Activated T-helper 1 cell treated with anti-CD3 and anti-CD28 coated beads, Interleukin-2, amount 50 U/mL, for 16 hours (primary cell): ENCODE measurements at places on chromosomes 3 and 15.

DNA sequence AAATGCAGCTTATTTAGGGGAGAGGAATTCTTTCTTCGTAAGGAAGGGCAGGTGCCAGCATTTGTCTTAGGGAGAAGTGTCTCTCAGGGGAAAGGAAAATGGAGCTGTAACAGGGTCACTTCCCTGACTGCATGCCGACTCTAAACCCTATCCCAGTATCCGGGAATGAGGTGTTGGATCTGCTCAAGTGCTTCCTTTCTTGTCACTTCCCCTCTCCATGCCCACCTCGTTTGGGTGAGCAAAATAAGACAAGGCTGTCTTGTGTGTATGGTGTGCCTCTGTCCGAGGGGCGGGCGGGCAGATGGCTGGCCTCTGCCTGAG, 230.1 kb upstream of the TPM1 start:
- DNase-seq: no peak

- DNase-seq: no peak
Measured at GRCh38 chr3:66952357-66952756, 45.8 kb upstream of the KBTBD8 start.

- DNase-seq: no peak
Measured at GRCh38 chr3:193014902-193015301, 97.2 kb upstream of the MB21D2 start.

DNA sequence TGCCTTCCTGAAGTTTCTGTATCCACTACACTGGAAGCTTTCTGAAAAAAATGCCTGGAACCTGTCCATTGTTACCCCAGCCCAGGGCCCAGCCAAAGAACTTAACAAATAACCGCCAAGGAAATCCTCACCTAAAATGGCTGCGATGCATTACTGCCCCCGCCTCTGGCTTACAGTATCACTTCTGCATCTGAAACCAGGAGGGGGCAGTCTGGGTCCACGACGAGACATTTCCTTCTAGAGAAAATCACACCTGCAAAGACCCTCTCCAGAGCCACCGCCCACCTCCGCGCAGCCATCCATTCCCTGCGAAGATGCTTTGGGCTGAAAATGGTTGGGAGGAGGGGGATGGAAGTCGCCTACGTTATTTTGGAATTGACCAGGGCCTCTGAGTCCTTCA, 22.4 kb upstream of the CELF6 start:
- DNase-seq: no peak

- no peak for DNase-seq
Measured at GRCh38 chr3:116164039-116164438, 281.2 kb downstream of the LSAMP start.

GRCh38 chr3:63992516-63993209, 30.6 kb downstream of the PSMD6 start:
- no peak for DNase-seq

- DNase-seq: no peak
Measured at GRCh38 chr3:62131620-62132019, 241.7 kb downstream of the FEZF2 start.

DNA sequence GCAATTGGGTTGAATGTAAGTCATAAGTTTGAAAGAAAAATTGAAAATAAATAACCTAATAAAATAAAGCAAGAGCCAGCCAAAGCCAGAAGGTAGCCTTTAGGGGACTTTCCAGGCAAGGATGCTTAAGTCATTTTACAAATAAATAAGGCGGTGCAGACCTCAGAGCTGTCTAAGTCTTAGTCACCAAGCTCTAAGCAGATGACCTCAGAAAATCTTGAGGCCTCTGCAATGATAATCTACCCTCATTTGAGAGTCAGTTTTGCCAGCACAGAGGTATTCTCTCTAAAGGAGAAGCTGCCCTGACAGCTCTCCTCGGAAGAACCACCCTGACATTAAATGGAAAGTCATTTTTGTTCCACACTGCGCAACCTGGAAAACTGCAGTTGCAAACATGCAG, 113.9 kb downstream of the OXNAD1 start:
- no peak for DNase-seq

- DNase-seq: no peak
Measured at GRCh38 chr15:58699769-58700168, 49.7 kb downstream of the ADAM10 start.

DNA sequence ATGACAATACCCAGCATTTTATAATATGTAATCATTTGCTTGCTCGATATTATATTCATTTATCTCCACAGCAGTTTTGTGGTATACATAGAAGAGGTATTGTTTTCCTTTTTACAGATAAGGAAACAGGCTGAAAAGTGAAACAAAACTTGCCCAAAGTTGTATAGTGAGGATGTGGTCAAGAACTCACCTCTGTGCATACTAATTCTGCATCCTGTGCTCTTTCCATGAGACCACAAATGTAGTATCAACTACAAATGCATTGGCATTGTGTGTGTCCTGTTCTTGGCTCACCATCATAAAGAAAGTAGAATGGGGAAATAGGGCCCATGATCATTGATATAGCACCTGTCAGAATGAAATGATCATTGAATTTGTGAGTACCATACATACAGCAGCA, 167.3 kb downstream of the NECTIN3 start:
- no peak for DNase-seq

DNA sequence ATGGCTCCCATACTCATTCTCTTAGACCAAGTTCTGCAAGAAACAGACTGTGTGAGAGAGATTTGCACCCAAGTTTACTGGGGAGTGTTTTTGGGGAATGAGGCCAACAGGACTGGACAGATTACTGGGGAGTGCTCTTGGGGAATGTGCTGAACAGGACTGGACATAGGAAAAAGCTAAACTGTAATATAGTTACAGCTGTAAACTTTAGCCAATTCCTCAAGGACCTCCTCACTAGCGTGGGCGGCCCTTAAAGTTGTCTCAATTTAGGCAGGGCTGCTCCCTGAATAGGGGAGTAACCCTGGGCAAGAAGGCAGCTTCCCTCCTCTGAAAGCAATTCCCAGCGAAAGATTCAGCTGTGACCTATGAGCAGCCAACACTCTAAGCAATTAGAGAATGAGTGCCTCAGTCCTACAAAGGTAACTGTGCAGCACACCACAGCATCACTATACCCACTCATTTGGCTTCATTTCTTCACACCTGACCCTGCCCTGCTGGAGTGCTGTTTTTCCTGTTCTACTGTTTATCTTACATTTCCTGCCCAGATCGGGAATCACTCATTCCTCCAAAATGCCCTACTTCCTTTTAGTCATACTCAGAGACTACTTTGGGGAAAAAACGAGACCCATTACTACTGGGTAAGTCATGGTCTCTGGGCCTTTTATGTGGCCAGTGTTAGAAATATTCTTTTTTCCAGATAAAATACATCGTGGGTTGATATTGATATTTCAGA, 41.3 kb upstream of the TRIM42 start:
- DNase-seq: no peak

- DNase-seq: no peak
Measured at GRCh38 chr15:57476533-57476975, 100.2 kb downstream of the CGNL1 start.

DNA sequence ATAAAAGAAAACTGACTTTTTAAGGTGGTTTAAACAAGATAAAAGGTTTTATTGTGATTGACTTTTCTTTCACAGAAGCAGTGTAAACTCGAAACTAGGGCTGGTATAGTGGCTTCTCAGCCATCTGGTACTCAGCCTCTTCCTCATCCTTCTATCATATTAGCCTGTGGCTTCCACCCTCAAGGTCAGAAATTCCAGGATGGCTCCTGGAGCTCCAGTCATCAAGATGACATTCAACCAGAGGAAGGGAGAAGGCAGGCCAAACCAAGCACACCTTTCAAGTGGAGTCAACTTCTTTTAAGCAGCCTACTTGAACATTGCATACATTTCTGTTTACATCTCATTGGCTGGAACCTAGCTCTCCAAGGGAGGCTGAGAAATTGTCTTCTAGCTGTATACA, 1.3 kb upstream of the MESD start:
- no peak for DNase-seq

DNA sequence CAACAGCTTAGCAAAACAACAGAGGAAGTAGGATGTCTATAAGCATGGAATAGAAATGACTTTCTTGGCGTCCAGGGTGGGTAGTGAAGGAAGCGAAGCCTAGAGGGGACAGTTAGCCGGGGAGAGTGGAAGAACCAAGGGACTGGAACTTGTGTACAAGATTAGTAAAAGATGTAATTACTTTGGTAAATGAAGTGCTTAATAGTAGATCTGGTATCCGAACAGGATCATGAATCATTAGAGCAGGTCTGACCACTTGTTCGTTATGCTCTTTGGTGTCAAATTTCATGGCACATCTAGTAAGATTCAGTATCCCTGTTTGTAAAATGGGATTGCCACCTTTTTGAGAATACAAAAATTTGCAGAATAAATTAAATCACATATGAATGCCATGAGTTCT, 112.5 kb upstream of the MLF1 start:
- DNase-seq: no peak

DNA sequence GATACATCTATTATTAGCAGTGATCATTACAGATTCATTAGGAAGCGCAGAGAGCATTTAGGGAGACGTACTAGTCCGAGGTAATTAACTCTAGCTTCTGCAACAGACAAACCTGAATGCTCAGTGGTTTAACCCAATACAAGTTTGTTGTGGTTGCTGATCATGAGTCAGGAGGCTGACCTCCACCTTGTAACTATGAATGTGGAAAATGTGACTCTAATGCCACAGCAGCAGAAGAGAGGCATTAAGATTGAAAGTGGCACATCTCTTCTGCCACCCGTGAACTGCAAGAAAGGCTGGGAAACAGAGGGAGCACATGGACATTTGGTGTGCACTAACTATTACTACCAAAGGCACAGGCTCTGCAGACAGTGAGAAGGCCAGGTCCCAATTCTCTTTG, 71.2 kb upstream of the C3orf80 start:
- DNase-seq: no peak

GRCh38 chr3:180534828-180535227, 67.1 kb upstream of the TTC14 start:
- no peak for DNase-seq

DNA sequence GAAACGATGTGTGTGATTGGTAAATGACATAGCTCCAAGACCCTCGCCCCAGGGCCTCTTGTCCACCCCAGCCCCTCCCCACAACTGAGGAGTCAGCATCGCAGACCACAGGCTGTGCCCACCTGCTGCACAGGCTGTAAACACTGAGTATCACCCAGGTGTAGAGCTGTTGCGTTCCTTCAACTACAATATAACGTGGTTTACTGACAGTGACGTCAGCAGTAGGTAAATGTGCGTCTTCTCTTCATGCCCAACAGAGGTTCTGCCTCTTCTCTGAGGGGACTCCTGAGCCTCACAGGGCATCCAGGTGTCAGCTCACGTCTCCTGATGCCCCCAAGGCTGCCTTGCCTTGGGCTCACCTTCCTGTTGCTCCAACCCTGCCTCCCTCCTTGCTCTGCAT, 395.1 kb downstream of the CACNA2D3 start:
- DNase-seq: no peak

DNA sequence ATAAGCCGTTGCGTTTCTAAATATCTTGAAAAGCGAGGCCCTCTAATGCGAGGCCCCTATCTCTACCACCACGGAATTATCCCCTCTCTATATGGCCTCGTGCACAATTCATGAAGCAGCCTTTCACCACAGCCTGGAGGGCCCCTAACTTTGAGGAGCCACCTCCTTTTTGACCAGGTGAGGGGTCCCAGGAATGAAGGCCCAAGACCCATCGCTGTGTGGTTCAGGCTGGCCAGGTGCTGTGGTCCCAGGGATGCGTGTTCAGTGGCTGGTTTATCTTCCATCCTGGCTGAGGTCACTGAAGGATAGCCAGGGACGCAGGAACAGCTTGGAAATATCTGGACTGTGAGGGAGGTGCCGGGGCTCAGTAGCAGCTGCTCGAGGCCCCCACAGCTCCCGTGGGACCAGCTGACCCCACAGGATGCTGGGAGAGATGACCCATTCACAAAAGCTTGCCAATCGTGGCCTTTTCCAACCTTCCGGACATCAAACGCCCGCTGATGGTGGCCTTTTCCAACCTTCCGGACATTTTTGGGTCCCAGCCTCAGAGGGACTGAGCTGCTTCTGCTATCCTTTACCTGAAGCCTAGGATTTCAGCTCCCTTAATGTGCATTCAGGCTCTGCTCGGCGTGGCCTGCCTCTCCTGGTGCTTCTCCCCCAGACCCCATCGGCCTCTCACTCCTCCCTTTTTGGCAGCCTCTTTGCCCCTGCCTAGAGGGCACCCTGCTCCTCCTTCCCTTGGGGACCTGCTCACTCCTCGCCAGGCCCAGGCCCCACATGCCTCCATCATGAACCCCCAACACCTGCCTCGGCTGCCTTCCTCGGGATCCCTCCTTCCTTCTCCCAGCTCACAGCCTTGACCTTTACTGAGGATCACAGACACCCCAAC, 140.9 kb downstream of the CHSY1 start:
- DNase-seq: no peak

DNA sequence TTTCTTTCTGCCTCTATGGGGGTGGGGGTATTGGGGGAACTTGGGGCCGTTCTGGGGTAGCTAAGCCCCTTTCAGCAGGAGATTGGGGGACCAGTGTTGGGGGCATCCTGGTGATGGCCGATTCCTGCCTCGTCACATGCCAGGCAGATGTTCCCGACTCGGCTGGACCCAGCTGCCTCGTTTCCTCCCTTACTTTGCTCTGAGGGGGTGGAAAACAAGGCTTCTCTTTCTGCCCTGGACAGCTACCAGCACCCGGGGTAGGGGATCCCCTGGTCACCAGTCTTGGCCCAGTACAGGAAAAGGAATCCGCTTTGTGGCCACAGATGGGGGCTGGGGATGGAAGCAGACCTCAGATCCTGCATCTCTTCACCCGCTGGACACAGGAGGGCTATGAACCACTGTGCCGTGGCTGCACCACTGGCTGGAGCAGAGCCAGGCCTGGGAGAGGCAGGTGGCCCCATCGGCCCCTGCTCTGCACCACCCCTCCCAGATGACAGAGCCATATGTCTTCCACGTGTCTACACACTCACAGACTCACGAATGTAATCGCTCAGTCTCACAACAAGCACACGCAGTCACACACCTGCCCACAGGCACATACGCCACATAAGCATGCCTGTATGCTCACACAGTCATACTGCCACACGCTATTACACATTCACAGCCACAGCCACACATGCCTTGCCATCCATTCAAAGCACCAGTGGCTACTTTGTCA, 12.4 kb downstream of the SNX33 start:
- no peak for DNase-seq

DNA sequence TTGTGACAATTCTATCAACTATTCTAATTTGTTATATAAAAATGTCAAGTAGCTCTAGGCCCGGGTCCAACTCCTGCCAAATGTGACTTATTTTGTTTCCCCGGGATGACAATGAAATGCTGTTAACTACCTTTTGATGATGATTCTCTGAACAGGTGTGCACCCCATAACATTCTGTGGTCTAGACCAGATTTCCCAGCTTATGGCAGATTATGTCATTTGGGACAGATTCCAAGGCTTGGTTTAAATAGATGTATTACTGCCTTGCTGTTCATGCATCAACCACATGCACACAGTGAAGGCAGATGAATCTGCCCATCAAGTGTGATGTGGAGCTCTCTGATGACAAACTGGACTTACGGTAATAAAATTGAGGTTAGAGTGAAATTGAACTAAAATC, 150.5 kb downstream of the MECOM start:
- DNase-seq: no peak

DNA sequence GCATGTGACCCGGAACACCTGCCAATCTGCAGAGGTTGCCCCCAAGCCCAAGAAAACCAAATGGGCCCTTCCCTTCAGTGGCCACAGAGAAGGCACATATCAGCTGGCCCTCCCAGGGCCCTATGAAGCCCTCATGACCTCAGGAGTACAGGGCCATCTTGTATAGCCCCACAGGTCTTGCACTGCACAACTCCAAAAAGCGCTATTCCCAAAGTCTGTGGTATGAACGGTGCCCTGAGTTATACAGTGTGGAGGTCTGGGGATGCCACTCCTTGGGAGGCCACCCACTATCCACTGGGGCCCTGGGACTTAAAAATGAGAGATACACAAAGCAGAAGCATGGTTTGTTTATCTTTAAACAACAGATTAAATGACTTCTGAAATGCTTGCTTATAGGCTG, 61.5 kb downstream of the CAPN7 start:
- DNase-seq: no peak
